ENCODE measurements at places on chromosomes 4 and X.
A peak's percentile ranks its signal among the peaks of the same experiment; 100 is the strongest.

- no peak for DNase-seq
These were observed 16.0 kb downstream of the PRDM8 start for GRCh38 chr4:80213117-80213815.

- no peak for DNase-seq
These were observed 323.2 kb downstream of the ARHGAP24 start for GRCh38 chr4:85798012-85798770.

DNA sequence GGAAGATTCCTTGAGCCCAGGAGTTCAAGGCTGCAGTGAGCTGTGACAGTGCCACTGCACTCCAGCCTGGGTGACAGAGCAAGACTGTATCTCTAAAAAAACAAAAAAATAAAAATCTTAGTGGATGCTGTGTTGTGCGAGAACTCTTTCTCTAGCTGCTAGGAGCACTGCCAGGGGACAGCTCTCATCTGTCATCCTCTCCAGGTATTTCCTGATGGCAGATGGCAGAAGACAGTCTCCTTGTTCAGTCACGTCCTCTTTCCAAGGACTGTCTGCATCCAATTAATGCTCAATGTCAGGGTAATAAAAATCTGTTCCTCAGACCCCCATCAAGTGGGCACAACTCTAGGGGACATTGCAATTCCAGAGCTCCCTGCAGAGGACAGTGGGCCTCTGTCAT, 29.2 kb downstream of the PPM1K start:
- DNase-seq = no peak

GRCh38 chr4:105102016-105102415, 44.7 kb upstream of the TET2 start:
- no peak for DNase-seq

DNA sequence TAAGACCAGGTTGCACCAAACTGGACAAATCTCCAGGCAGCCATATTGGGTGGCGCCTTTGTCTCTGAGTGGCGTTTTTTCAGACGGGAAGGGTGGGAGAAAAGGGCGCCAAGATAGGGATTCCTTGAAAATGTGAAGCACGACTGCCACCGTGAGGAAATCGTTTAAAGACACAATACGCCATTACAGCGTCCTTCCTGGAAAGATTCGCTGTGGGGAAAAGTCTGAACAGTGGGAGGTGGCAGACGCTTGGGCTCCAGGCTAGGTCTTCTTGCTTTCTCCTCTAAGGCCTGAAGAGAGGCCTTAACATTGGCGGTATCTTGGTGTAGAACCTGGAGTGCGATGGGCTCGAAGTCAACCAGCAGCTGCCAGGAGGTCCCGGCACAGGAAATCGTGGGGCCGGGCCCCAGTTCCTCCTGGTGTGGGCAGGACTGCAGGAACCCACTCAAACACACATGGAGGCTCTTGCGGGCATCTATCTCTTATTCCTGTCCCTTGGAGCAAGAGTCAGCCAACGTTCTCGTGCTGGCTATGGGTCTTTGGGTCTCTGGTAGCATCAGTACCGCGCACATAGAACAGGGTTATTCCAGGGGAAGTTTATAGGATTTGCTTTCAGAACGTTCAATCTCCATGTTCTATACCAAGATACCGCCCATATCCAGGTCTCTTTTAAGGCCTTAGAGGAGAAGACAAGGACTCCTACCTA, 208.8 kb downstream of the OR13H1 start:
- no peak for DNase-seq

- DNase-seq = peak; percentile 30
These were observed 2.0 kb downstream of the BCOR start for GRCh38 chrX:40095583-40096394.

GRCh38 chr4:30996841-30997240, 276.7 kb downstream of the PCDH7 start:
- DNase-seq = no peak

GRCh38 chr4:156971676-156972378, at the start of gene PDGFC:
Gene PDGFC, minus strand, starts transcription at chr4:156971799. Its CDS starts 896 bp downstream, at chr4:156970903.
- no peak for DNase-seq

- no peak for DNase-seq
These were observed 75.1 kb upstream of the MBNL3 start for GRCh38 chrX:132563976-132564375.

DNA sequence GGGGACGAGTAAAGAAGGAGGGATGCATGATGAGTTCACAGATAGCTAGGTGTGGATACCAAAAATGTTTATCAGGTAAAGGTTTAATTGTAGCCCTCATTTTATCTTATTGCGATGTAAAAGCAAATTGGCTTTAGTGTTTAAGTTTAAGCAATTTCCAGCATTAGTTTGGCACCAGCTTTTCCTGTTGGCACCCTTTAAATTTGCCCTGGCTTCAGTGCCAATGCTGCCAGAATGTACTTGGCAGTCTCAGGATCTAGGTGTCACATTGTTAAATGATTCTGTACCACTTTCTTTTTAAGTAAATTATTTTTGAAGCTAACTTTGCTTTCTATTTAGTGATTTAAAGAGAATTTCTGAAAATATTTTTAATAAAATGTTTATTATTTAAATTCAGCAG, 681.8 kb downstream of the PCDH18 start:
- no peak for DNase-seq

DNA sequence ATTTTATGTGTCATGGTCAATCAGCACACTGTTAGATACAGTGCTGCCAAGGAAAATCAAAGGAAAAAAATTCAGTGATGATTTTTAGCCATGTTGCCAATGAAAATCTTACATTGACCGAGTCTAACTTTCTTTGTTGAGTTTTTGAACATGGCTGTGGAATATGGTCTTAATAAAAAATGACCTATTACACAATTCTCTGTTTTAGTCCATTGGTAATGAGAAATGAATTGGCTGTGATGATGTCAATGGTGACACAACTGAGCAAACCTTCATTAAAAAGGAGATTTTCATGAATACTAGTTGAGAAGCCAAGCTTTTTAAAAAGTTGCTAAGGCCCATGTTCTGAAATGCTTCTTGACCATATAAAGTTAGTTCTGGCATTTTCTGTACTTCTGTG, 225.9 kb upstream of the GYPA start:
- no peak for DNase-seq

- no peak for DNase-seq
These were observed 1.2 kb downstream of the PRKX start for GRCh38 chrX:3712051-3712869.

GRCh38 chr4:186204103-186204559, 12.8 kb downstream of the CYP4V2 start:
- DNase-seq = no peak

DNA sequence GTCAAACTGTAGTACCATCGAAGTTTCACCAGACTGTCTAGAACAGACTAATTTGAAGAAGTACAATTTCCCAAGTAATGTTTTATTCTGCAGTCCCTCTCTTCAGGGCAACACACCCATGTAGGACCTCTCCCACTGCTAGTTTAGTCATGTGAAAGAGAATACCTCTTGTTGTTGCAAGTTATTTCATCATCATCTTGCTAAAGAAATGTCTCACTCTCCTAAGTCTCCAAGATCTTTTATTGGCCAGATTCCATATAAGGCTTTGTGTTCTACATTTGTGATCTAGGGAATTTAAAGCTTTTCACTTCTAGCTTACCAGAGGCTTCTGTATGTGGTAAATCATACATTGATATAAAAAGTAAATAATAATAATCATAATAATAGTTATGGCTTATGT, 745.3 kb upstream of the MAGEB2 start:
- DNase-seq = no peak

DNA sequence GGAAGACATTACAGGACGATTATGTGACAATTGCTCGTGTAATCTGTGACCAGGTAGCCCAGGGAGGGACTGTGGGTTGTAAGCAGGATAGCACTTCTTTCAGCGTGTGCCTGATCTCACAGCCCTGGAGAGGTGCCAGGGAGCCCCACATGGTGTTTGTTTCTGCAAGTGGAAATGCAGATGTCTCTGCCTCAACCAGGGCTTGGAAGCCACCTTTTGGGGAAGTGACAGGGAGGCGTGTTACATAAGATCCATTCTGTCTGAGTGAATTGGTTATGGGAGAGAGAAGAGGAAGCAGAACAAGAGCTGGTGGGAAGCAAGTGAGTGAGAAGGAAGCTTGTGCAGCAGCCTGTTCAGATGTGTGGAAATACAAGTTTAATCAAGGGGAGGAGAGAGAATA, 104.5 kb upstream of the GATB start:
- no peak for DNase-seq

DNA sequence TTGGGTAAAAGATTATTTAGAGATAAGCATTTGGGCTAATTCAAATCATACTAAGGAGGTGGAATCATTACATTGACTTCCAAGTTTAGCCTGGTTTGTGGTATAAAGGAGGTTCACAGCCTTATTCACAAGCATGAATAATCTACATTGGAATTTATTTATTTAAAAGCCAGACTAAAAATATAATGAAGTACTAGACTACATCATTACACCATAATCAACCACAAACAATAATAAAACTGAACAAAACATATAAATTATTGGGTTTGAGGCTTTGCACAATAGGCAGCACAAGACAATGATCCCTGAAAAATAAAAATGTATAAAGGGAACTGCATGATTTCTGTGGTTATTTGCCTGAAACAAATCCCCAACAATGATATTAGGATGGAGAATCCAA, 314.0 kb downstream of the GBA3 start:
- no peak for DNase-seq

DNA sequence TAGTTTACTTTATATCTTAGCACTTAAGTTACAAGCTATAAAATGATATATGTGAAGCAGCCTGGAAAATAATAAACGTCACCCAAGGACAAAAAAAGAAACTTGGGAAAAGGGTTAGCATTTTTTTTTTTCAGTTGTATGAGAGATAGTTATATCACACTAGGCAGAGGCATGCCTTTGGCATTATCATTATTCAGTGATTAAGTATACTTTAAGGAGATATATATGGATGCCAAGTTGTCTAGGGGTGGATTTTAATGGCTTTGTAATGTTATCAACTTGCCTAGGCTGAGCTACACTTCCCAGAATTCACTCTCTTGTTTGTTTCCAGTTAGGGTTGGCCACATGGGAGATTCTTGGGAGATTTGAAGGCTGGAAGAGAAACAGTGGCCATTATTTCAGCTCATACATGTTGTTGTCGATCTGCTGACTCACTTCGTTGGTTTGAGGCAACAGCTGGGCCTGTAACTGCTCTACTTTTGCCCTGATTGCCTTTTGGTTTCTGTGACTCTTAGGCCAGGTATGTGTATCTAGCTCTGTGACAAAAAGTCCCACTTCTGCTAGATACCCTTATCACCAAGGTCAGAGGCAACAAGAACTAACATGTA, 11.5 kb upstream of the SRPX start:
- DNase-seq = no peak

GRCh38 chrX:31038575-31039326, 33.1 kb downstream of the FTHL17 start:
- no peak for DNase-seq

GRCh38 chr4:90375081-90375480, 247.9 kb downstream of the CCSER1 start:
- no peak for DNase-seq

GRCh38 chr4:67892253-67892652, 8.5 kb upstream of the TMPRSS11D start:
- no peak for DNase-seq

DNA sequence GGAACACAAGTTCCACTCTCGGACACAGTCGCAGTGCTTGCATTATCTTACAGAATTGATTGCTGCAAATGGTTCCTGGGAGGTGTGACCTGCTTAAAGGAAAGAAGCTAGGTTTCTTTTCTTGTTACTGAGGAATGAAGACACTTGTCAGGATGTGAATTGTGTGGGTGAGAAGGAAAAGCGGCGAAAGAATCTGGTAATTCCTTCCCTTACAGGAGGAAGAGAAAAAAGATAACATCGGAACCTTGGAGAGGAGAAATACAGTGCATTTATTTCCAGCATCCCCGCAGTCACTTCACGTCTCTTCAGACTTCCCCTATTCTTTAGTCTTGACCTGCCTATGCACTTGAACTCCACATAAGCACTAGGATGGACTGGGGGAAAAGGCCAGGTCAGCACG, 389 bp upstream of the CCSER1 start:
- no peak for DNase-seq

GRCh38 chr4:1300466-1301455, 11.1 kb downstream of the MAEA start:
- no peak for DNase-seq

DNA sequence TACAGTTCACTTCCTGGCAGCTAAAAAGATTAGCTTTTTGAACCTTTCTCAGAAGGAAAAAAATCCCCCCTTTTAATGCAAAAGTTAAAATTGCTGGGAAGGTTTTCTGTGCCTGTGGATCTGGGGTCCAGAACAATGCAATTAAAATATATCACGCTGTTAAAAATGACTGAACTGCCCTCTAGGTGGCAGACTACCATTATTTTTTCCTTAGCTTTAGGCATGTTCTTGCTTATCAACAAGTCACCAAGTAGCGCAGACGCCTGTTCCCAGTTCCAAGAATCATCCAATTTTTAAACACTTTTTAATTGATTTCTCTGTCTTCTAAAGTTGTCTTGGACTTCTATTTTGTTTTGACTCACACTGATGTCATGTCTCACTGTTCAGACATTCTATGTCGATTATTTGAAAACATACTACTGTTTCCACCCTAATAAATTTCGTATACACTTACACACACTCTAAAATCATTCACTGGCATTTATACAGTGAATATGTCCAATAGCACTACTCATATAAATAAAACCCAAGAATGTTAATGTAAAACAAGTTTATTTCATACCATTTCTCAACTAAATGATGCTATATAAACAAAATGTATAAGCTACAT, 661.6 kb downstream of the RAPGEF2 start:
- no peak for DNase-seq

GRCh38 chr4:12118651-12119213, 690.0 kb upstream of the HS3ST1 start:
- no peak for DNase-seq

DNA sequence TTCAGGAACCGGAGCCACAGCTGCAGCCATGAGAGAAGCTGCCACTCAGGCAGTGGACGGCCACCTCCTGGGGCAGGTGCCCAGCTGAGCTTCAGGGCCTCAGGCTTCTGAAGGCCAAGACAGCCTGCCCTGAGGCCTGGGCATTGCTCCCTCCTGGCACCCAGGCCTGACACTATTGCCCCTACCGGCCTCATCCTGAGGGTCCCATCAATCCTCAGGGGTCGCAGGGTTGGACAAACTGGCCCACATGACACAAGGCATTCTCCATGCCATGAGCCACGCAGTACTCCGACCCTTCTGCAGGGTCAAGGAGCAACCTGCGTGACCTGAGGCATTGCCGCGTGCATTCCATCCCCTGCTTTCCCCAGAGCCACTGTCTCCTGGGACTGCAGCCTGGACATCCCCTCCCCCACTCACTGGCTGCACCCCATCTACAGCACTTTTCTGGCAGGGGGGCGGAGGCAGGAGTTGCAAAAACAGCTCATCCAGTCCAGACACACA, 3.0 kb upstream of the ZFP92 start:
- DNase-seq = no peak

- no peak for DNase-seq
These were observed 71.4 kb upstream of the GPM6B start for GRCh38 chrX:13888284-13888683.

DNA sequence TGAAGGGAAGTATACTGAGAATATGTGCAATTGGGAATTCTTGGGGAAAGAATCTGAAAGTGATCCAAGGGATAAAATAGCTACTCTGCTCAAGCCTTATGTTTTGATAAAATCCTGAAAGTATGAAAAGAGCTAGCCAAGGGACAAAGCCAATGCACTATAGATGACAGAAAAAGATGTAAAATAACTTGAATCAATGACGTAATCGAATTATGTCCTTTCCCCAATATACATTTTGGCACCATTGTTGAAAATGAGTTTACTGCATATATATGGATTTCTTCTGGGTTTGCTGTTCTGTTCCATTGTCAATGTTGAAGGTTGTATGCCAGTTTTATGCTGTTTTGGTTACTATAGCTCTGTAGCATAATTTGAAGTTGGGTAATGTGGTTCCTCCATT, 407.3 kb downstream of the DCAF12L2 start:
- DNase-seq = no peak

Data from activated CD4-positive, alpha-beta T cell treated with anti-CD3 and anti-CD28 coated beads, Interleukin-2, amount 50 U/mL, for 1 hour (primary cell).